Activated T-cell treated with anti-CD3 and anti-CD28 coated beads, Interleukin-2, amount 50 U/mL, for 48 hours (primary cell): ENCODE measurements at places on chromosomes 5 and 9.

GRCh38 chr9:132461281-132461896 is 51.4 kb downstream of the CFAP77 start:
- DNase-seq, result no peak

- DNase-seq, result no peak
These were observed 463.2 kb upstream of the KLF4 start for GRCh38 chr9:107952773-107953172.

GRCh38 chr9:34291023-34291422 is 38.0 kb downstream of the KIF24 start:
- DNase-seq, result no peak

- DNase-seq, result no peak
These were observed 196.3 kb downstream of the PSAT1 start for GRCh38 chr9:78493166-78493742.

GRCh38 chr9:15211160-15211814 is 95.7 kb downstream of the TTC39B start:
- DNase-seq, result peak; percentile 48
